Left renal cortex interstitium (tissue), 4 donors: ENCODE measurements at places on chromosomes 5 and 9. TPM values are rescaled to one million over a fixed set of nuclear protein-coding genes. Genes with fewer than 3 reads are reported as not detected.

The VCAN gene
- 301 TPM for polyA plus RNA-seq

- DNase-seq, result no peak
These were observed 34.4 kb downstream of the ZNF366 start for GRCh38 chr5:72472666-72473422.

DNA sequence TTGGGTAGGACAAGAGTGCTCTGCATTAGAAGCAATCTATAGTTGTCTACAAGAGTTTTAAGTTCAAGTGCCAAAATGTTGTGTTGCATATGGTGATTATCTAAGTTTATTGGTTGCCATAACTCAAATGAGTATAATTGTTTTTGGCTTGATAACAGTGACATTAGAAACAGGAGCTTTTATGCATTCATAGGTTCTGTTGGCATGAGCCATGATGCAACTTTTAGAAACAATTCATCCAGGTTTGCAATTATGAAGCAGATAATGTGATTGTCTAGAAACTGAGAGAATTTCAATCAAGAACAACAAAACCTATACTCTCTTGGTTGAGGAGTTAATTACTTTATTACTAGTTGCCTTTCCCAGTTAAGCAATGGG, 137.0 kb downstream of the PBX3 start:
- DNase-seq, result no peak

DNA sequence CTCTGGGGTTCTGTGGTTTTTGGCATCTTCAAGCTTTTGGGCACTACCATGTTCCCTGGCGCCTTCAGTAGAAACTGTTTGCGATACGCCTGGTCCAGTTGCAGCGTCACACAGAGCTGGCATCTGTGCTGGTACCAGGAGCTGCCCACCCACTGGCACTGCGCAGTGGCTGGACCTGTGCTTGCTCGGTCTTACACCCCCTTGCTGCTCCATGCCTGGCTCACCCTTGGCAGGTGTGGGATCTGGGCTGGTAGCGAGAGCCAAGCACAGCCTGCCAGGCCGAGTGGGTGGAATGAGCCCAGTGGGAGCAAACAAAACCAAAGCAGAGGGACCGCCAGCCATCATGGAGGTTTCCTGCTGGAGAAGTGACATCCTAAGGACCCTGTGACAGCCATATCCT, 170.2 kb upstream of the IRX2 start:
- no peak for DNase-seq

GRCh38 chr9:114613919-114614318, 2.8 kb downstream of the TMEM268 start:
- no peak for DNase-seq

DNA sequence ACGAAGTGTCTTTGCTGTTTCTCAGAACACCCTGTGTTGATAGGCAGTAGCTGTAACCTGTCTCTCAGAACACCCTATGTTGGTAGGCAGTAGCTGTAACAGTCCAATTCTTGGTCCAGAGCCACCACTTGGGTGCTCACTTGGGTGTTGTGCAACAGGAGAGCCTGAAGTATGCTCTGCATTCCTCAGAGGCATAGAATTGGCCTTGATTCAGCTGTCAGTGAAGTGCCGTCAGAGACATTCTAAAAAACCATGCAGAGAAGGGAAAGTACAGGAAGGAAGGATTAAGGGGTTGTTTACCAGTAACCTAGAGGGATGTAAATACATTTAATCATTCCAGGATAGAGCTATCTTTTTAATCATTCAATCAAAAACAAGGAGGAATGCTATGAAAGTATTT, 231.2 kb downstream of the ARRDC3 start:
- DNase-seq, result no peak

GRCh38 chr5:150017226-150018005, 16.9 kb downstream of the HMGXB3 start:
- no peak for DNase-seq
